ENCODE measurements at places on chromosomes 6 and 20. TPM values are rescaled to one million over a fixed set of nuclear protein-coding genes. Genes with fewer than 3 reads are reported as not detected.

SULF2 gene
- total RNA-seq: 269 TPM

SLC52A3 gene
- not detected for total RNA-seq

OLIG3 gene
- total RNA-seq: not detected

FKBP1C gene
- total RNA-seq: 0.14 TPM

GSTA1 gene
- total RNA-seq: not detected

SLC22A23 gene
- 1.9 TPM for total RNA-seq

SLC22A7 gene
- total RNA-seq: not detected

THBD gene
- 0.04 TPM for total RNA-seq

CD93 gene
- total RNA-seq: not detected

TPD52L2 gene
- total RNA-seq: 56.7 TPM

GJA1 gene
- total RNA-seq: 79.5 TPM

PAK5 gene
- total RNA-seq: 0.21 TPM

CD24 gene
- 276 TPM for total RNA-seq

TFAP2A gene
- 5.0 TPM for total RNA-seq

PLEKHG1 gene
- total RNA-seq: 6.3 TPM

TDP2 gene
- total RNA-seq: 51.0 TPM

SALL4 gene
- not detected for total RNA-seq

SLC17A1 gene
- total RNA-seq: not detected

SRMS gene
- total RNA-seq: not detected

SLC22A1 gene
- not detected for total RNA-seq

NOX3 gene
- total RNA-seq: not detected

UFL1 gene
- total RNA-seq: 6.1 TPM

PDE10A gene
- 2.1 TPM for total RNA-seq

FABP7 gene
- not detected for total RNA-seq

ZSCAN23 gene
- 0.64 TPM for total RNA-seq

Data from H4 (cell line).